ENCODE measurements at places on chromosomes 6 and 20.

DNA sequence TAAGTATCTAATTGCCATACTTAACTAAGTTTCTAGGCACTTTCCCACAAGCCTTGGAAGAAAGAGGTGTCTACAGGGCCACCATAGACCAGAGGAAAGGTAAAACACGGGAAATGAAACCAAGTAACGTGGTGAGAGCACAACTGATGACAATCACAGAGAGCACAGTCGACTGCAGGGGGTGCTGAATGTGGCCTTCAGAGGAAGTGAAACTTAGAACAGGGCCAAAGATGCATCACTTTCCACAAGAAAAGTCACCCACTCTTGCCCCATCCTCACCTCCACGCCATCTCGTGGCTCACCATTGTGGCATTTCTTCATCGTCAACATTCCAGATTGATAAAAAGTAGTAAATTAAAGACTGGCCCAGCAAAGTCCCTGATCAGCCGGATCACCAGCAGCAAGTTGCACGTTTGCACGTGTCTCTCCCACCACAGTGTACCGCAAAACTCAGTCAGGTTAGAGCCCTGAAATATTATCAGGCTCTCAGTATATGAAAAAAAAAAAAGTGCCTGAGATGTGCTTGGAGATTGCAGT, 31.4 kb downstream of the HIVEP2 start:
- DNase-seq, result no peak

DNA sequence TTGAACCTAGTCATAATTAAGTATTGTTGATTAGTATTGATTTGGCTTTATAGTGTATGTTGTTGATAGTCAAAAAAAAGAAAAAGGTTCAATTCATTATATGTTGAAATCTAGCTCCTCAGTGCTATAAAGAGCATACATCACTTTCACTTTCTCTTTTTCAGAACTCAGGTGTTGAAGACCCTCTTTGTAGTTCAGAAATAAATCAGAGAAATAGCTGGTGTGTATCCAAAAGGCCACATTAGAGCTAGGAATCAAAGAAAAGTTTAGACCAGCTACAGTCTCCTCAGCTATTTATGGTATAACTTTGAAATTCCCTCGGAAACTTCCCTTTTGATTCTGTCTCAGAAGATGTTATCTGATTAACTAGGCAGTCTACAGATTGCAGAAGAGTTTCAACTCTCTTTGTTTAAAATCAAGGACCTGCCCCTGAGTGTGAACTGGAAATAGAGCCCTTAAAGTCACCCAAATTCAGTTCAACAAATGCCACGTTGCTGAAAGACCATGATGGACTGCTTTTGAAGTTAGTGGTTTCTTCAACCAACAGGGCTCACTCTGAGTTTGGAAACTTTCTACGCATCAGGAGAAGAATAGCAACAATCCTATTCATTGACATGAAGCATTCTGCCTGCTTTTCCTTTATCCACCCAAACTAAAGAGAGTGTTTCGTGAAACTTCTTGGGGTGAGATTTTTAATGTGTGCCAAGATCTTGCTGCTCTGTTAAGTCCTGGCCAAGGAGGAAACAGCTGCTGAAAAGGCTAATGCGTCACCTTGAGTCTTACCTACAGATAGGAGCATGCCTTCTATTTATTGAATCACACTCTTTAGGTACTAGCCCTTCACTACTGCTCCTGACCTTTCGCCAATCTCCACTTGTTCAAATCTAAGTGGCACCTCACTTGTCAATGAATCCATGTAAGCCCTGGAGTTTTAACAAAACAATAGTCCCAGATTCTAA, 111.7 kb downstream of the TNFRSF21 start:
- no peak for DNase-seq

DNA sequence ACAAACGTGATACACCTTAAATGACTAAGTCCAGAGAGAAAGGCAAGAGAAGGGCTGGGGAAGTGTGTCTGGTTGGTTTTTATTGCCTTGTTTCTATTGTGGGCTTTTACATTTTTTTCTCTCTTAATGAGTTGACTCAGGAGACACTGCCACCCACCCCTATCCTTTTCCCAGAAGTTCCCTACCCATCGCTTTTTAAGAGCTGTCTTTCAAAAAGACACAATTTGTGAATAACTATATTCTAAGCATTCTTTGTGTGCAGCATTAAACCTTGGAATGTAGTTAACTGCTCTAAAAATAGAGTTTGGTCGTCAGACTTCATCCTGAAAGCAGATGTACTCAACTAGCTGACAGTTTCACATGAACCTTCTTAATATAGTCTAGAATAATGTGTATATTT, 174.9 kb downstream of the ISM1 start:
- DNase-seq, result no peak

GRCh38 chr20:54566031-54566688, 90.8 kb downstream of the DOK5 start:
- no peak for DNase-seq

DNA sequence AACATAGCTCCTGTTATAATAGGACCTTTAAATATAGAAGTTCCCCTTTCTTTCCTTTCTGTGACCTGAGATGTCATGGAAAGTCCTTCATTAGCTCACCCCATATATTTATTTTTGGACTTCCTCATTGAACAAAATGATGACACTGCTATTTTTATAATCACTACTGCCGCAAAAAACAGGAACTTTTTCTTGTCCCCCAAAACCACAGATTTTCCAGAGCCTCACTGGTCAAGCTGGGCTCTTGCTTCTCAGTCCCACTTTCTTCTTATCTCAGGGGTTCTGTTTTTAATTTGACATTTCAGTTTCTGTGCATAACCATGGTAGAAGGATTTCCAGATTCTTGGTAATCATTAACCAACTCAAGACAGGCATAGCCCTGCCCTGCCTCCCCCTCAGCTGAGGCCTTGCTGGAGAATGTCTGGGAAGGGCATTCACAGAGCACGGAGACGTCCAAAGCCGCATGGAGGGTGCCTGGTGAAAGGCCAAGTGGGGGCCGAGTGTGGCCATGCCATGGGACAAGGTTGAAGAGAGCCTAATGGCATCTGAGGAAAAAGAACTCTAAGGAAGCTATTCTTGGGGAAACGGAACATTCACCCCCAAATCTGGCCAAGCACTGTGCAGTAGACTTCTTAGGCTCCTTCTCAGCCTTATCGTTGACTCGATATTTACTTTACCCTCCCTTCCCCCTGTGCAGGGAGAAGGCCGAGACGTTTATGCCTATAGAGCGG, 73.7 kb downstream of the EDN1 start:
- DNase-seq, result no peak

DNA sequence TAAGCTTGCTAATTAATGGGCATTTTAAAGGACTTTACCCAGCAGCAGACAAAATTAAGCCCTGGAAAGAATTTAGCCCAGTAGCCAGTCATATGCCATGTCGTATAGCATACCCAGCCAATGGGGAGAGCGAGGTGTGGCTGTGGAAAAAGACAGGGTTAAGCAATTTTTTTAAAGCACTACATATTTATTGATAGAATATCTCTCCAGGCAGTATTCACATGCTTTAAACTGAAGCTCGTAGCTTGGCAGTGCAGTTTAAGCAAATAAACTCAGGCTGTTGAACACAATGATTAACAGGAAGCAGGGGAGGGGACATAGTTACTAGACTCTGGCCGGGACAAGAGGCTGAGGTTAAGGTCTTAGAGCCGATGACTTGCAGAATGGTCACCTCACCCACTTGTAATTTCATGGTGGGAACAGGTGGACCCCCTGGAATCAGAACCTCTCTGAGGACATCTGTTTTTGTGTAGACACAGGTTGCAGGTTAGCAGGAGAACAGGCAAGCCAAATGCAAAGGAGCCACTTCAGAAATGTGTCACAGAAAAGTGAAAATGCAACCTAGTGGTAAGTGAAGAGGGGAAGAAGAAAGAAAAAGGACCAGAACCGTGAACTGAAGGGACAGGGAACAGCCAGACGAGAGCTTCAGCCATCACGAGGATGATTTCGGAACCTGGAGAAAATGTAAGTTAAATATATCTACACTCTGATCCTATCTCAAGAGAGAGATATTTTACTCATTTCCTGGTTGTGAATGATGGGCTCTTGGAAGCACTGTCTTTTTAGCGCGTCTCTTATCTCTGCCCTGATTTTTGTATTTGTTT, 7.2 kb downstream of the GCNT2 start:
- DNase-seq, result no peak

GRCh38 chr6:156686301-156686994, 90.7 kb upstream of the ARID1B start:
- DNase-seq, result peak; percentile 48

DNA sequence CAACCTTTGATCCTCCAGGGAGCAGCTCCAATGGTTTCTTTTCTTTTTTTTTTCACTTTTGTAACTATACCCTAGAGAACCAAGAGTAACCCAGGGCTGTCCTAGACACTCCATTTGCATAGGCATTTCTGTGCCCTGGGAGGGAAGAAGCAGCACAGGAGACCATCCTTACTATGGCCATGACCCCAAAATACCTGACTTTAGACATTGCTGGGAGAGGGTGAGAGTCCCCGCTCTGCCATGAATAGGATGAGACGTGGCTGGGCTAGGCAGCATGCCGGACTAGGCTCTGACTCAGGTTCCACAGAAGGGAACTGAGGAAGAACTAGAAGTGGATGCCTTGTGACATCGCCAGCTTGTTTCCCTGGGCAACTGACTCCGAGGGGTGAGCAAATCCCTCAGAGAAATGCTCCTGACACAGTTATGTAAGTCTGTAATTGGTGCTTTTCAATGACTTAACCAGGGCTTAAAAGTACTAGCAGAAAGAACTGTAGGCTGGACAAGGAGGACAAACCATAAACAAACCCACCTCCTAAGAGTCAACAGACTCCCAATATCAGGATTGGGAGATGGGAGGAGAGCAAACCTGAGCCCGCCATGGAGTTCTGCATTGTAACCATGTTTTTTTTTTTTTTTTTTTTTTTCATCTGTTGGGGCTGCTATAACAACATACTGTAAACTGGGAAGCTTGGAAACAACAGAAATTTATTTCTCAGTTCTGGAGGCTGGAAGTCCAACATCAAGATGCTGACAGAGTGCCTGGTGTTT, 910 bp upstream of the ADTRP start:
- DNase-seq, result peak; percentile 8

DNA sequence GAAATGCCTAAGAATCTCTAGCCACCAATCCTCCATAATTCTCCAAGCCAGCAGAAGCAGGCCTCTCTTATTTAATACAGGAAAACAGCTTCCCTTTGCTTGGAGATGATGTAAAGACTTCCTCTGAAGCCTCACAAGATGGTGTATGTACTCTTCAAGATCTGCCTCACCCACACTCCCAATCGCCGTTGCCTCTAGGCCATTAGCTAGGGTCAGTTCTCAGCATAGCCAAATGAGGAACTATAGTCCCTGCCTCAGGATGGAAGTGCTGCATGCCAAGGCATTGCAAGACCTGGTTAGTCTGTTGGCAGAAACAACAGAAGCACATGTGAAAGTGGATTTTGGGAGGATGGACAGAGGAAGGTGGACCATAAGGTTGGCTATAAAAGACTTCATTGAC, 139.1 kb downstream of the SCML4 start:
- DNase-seq, result no peak

- no peak for DNase-seq
These were observed 2.9 kb upstream of the TRIM39 start for GRCh38 chr6:30323806-30324205.

DNA sequence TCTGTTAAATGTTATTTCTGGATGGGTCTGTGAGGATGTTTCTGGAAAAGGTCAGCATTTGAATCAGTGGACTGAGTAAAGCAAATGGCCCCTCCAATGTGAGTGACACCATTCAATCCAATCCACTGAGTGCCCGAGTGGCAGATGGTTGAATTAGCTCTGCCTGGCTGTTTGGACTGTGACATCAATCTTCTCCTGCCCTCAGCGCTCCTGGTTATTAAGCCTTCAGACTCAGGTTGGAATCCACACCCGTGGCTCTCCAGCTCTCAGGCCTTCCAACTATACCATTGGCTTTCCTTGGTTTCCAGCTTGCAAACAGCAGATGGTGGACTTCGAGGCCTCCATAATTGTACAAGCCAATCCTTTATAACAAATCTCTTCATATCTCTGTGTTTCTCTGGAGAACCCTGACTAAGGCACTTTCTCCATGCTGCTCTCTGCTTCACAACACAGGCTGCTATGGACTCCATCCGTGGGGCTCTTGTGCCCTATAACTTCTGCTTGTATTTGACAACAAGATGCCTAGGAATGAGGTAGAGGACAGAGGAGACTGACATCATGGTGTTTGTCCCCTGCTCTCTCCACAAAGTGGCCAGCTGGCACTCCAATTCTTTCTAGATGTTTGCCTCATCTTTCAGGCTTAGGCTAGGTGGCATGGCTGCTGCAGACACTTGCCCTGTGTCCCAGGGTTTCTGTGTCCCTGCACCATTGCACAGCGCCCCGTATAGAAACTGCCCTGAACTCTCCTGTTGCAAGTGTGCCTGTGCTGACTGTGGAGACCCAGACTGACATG, 4.8 kb upstream of the CSTL1 start:
- DNase-seq, result no peak

All from substantia nigra (tissue), 51 donors.